ENCODE measurements at places on chromosomes 3 and 15.
A peak's percentile ranks its signal among the peaks of the same experiment; 100 is the strongest.

DNA sequence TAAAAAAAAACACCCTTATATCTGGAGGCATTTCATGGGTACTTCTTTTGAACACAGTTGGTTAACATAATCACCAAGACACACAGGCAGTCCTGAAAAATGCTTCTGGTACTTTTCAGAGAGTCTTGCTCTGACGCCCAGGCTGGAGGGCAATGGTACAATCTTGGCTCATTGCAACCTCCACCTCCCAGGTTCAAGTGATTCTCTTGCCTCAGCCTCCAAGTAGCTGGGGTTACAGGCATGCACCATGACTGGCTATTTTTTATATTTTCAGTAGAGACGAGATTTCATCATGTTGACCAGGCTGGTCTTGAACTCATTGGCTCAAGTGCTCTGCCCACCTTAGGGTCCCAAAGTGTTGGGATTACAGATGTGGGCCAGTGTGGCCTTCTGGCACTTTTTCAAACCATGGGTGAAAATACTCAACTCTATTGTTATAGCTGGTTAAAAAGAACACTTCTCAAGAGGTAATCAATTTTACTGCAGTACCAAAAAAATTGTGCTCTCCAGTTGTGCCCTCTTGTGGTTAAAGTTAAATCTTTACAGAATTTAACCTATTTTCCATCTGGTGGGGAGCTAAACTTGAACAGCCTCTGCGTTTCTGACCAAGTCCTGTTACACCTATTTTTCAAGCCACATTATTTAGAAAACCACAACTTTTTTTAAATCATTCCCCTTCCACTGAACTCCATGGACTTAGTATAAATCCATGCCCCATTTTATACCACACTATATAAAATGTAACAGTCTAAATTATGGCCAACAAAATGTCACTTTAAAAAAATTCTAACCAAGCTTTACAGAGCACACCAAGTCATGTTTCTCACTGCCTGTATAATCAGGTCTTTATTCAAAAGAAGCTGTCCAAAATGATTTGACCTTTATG is 1.2 kb upstream of the SNAPC5 start:
- DNase-seq, result no peak

DNA sequence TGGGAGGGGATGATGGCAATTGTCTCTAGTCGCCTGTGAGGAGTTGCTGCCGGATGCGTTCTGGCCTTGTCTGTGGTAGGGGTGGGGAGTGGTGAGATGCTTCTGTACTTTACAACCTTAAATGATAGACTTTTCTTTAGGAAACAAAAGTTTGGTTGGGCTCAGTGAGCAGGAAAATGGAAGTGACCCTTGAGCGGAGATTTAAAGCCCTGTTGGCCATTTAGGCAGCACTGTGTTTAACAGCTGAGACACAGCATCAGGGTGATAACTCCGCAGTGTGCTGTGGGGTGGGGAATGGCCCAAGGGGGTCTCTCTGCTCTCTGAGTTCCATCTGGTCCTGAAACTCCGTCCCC is 36.6 kb downstream of the SPSB4 start:
- DNase-seq, result no peak

DNA sequence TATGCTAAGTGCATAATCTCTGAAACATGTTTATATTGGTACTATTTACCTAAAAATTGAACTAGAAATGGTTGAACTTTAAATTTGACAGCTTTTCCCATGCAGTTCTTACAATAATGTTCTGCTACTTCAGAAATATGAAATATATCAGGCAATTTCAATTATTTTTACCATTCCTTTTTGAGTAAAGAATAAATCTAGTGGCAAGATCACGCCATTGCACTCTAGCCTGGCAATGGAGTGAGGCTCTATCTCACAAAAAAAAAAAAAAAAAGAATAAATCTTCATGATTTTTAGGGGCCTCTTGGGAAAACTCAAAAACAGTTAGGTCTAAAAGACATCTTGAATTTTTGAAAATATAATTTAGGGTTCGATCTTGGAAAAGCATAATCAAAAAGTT is 10.6 kb upstream of the DNAAF4 start:
- no peak for DNase-seq

DNA sequence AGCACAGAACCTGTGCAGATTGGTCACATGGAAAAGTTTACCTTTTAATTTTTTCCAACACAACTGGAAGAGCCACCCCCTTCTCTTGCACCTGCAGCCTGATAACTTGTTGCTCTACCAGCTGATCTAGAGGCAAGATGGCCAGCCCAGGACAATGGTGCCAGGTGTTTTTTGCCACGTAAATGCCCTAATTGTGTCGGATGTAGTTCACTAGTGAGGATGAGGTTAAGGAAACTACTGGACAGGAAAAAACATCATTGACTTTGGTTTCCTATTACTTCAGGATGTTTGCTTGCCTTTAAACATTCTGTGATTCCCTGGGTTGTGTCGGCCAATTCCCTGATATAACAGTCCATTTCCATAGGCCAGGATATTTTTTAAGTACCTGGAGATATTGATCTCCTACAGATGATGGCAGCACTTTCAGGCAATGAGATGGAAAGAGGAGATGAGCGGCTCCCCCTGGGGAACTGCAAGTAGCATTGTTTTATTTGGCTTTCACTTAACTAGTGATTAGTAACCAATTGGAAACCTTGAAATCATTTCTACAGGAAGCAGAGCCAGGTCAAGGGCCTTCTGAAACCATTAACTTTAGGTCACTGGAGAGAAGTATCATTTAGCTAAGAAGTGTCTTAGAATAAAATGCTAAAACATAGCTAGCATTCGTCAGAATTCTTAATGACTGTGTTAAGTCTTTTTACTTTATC is 72.5 kb downstream of the OSBPL10 start:
- DNase-seq, result no peak

- no peak for DNase-seq
These were observed 79.7 kb downstream of the DZIP3 start for GRCh38 chr3:108669208-108669607.

DNA sequence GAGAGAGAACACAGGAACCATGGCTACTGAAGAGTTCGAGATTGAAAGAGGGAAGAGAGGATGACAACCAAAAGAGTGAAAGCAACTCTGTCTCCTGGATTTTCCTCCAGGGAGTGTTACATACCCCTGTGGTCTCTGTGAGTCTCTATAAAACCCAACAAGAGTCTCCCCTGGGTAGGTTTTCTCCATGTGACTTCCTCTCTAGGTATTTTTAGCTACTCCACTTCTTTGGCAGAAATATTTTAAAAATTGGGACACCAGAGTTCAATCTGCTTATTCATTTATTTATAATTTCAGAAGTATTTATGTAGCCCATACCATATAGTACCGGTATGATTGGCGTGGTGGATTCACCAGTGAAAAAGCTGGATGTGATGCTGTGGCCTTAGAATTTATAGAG is 671.7 kb upstream of the NR2F2 start:
- DNase-seq, result no peak

GRCh38 chr15:77002436-77002835 is 7.5 kb downstream of the PSTPIP1 start:
- DNase-seq, result no peak

DNA sequence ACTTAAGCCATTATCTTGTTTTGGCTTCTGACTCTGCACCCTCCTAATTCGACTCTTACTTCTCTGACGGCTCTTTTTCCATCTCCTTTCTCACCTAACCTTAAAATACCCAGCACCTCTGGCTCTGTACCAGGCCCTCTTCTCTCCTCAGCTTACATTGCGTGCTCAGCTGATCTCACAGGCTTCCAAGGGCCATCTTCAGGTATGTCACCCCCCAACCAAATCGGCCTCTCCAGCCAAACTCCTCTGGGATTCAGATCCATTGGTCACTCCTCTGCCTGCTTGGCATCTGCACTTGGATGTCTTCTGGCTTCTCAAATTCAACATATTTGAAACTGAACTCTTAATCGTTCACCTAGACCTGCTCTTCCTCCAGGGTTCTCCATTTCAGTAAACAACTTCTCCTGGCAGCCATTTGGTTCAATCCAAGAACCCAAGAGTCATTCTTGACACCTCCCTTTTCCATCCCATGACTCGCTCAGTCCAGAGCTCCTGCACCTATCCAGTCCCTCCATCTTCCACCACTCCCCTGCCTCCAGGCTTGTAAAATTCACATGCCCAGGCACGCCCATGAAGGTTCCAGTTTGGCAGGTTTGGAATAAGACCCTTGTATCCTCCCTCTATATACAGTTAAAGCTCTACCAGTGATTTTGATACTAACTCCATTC is 35.2 kb upstream of the SLC41A3 start:
- DNase-seq, result no peak

- no peak for DNase-seq
These were observed 2.7 kb downstream of the TATDN2 start for GRCh38 chr3:10251006-10251405.

- no peak for DNase-seq
These were observed 47.5 kb downstream of the ADGRG7 start for GRCh38 chr3:100656945-100657344.

DNA sequence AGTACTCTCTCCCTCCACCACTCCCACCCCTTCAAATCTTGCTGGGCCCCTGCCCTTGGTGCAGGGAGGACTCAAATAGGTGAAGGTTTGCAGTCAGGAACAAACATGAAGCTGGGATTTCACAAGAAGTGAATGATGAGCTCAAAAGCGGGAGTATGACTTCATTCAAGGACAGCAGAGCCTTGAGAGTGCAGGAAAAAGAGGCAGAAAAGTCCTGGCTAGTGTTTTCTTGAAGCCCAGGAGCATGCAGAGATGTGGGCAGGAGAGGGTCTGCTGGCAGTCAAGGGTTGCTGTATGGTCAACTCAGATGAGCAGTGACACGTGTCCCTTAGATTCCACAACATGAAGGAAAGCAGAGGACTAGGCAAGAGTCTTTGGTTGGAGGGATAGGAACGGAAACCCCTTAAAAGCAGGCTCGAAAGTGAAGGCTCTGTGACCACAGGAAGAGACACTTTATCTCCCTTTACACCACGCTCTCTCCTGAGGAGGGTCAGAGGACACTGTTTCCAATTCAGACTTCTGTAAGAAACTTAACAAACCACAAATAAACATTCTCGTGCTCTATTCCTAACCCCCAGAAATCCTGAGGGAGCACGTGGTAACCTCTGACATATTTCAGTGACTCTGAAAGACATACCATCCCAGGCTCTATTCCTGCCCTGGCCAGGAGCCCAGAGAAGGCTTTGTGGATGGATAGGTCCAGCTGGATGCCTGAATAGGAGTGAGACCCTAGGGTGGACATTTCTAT is 168.0 kb upstream of the NDN start:
- no peak for DNase-seq

GRCh38 chr3:129530251-129530791 is 1.9 kb downstream of the RHO start:
- no peak for DNase-seq

DNA sequence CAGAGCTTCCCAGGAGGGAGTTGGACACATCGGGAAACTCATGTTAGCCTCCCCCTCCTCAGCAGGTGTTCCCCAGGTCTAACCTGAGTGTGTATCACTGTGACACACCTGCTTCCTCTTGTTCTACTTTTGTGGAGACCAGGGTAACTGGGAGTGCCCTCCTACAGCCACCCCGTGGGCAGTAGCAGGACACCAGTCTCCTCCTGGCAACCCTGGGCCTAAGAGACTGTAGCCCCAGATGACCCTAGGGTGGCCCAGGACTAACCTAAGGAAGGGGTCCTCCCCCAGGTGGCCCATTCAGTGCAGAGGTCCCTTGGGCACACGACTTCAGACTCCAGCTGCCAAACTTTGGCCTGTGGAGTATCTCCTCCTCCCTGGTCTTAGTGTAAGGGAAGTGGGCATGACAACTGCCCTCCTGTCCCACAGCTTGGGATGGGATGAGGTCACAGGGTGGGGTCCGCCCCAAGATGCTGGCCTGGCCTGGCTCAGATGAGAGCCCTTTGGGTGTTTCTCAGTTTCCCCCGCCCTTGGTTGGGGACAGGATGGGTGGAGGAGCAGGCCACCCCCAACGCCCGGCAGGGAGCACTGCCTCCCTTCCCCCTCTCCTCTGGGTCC is 4.8 kb downstream of the CSK start:
- DNase-seq, result no peak

- DNase-seq, result no peak
These were observed 149.1 kb downstream of the NFKBIZ start for GRCh38 chr3:101998256-101998926.

DNA sequence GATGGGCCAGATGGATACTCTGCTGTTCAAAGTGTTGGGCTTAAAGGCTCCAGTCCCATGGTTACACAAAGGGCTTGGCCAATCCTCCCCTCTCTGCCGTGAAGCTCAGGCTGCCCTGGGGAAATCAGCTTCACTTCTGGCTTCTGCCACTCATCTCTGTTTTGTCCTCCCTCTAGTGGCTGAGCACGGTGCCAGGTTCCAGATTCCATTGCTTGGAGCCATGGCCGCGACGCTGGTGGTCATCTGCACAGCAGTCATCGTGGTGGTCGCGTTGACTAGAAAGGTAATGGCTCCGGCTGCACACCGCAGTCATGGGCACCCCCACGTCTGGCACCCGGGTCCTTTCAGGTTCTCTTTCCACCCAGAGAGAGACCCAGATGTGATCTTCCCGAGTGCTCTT is 5.6 kb downstream of the TIGIT start:
- DNase-seq, result no peak

DNA sequence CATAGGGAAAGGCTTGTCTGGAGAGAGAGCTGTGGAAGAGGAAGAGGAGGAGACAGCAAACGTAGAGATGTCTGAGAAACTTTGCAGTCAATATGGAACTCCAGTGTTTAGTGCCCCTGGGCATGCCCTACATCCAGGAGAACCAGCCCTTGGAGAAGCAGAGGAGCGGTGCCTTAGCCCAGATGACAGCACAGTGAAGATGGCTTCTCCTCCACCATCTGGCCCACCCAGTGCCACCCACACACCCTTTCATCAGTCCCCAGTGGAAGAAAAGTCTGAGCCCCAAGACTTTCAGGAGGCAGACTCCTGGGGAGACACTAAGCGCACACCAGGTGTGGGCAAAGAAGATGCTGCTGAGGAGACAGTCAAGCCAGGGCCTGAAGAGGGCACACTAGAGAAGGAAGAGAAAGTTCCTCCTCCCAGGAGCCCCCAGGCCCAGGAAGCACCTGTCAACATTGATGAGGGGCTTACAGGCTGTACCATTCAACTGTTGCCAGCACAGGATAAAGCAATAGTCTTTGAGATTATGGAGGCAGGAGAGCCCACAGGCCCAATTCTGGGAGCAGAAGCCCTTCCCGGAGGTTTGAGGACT is 6.9 kb downstream of the MAP1A start:
- no peak for DNase-seq

GRCh38 chr3:170653801-170654200 is 67.9 kb upstream of the SLC7A14 start:
- DNase-seq, result no peak

DNA sequence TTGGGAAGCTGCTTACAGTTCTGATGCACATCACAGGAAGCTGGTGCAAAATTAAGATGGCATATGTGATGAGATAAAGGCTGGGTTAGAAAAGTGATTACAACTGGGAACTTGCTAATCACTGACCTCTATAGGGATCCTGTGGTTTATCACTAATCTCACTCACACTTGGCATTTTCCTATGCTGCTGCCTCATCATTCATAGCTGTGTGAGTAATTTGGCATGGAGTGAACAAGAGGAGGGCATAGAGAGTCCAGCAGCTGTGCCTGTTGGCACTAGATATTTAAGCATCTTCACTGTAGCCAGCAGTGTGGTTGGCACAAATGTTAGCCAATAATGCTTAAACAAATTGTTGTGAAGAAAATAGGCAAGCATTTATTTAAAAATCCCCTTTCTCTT is 217.7 kb upstream of the CGNL1 start:
- peak; percentile 68 for DNase-seq

Measured in NCI-H2081 treated with DMSO at 0.1 percent for 48 hours (cell line).